Activated naive CD4-positive, alpha-beta T cell treated with anti-CD3 and anti-CD28 coated beads, Interleukin-2, amount 50 U/mL, for 72 hours (primary cell): ENCODE measurements at places on chromosomes 4 and X. TPM values are rescaled to one million over a fixed set of nuclear protein-coding genes. Genes with fewer than 3 reads are reported as not detected.

- DNase-seq: no peak
Observed at GRCh38 chrX:66051980-66052379, 12.1 kb upstream of the VSIG4 start.

Gene VEGFC
- not detected for total RNA-seq

DNA sequence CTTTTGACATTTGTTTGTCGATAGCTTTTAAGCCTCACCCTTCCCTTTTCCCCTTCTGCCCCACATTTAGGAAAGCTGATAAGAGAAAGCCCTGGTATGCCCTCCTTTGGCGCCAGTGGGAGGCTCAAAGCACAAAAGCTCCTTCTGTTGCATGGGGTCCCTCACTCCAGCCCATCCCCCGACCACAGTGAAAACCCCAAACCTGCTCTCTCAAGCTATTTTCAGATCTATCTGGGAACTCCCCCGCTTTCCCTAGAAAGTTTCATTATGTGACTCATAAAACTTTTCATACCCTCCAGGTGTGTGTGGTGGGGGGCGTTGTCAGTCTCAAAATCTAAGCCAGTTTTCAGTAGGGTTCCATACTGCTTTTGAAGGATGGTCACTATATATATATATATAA is 259.0 kb upstream of the PCDH7 start:
- no peak for DNase-seq

DNA sequence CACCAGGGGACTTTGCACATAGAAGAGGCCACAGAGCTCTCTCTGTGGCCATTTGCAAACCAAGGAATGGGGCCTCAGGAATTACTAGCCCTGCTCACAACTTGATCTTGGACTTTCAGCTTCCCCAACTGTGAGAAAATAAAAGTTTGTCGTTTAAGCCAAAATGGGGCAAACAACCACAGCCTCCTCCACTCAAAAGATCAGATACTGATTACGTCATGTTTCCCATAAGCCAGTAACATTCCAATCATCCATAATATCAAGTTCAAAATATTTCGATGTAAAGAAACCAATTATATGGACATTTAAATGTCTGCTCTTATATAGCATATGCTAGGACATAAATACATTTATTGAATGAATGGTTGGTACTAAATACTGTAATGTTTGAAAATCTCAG is 307.5 kb upstream of the HAND2 start:
- DNase-seq: no peak

Gene MUC7
- not detected for total RNA-seq

Gene ATP7A
- total RNA-seq: 14.7 TPM

- no peak for DNase-seq
Observed at GRCh38 chr4:151004222-151004621, 10.9 kb downstream of the LRBA start.

GRCh38 chrX:42490111-42490510 is 287.9 kb downstream of the PPP1R2C start:
- no peak for DNase-seq

Gene LRRC66
- total RNA-seq: 0.19 TPM

- DNase-seq: peak; percentile 22
Observed at GRCh38 chr4:38560768-38561558, 103.0 kb upstream of the KLF3 start.

- no peak for DNase-seq
Observed at GRCh38 chr4:20086067-20086798, 165.5 kb upstream of the SLIT2 start.

GRCh38 chr4:70062000-70062399 is 11.8 kb downstream of the HTN1 start:
- DNase-seq: no peak

Gene TMEM47
- not detected for total RNA-seq
